ENCODE measurements at places on chromosomes 7 and 10.

DNA sequence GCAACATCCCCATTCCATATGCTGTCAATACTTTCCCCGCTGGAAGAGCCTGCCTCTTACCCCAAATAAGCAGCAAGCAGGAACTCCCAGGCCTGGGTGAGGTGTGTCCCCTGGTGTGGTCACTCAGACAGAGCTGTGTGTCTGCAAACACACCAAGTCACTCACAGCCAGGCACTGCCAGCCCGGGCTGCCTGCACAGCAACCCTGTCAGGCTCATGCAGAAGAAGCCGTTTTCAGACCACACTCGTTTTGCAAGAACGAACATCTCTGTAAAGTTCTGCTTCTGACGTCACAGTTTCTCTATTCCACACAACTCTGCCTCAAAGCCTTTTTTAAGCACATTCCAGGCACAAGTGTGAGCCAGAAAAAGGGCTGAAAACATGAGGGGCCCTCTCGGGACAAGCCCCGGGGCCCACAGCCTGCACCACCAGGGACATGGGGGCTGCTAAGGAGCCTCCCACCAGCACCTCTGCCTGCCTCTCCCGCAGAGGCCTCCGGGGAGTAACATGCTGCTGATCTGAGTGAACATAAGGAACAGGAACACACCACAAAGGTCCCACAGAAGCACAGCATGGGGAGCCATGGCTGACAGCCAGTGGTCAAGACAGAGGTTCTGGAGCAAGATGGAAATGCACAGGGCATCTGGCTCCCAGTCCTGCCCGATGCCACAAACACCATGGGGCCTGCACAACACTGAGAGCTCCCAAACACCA lies 11.4 kb downstream of the PTPRN2 start:
- no peak for DNase-seq

DNA sequence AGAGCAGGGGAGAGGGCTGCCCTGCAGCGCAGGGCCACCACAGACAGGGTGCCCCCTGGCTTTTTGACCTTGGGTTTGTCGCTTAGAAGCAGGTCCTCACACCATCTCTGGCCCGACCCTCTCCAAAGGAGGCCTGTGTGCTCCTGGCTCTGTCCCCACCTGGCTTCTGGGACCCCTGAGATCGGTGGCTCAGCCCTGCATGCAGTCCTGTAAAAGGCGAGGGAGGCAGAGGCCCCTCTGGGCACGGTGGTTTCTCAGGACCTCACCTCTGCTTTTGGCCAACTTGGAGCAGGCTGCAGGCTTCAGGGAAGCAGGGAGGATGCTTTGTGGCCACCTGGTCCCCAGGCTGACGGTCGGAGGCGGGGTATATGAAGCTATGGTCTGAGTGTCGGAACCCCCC lies 21.4 kb downstream of the WDR86 start:
- no peak for DNase-seq

GRCh38 chr10:97685395-97685958 lies 1.6 kb downstream of the AVPI1 start:
- no peak for DNase-seq

GRCh38 chr7:2967705-2968104 lies 76.0 kb downstream of the CARD11 start:
- DNase-seq, result no peak

DNA sequence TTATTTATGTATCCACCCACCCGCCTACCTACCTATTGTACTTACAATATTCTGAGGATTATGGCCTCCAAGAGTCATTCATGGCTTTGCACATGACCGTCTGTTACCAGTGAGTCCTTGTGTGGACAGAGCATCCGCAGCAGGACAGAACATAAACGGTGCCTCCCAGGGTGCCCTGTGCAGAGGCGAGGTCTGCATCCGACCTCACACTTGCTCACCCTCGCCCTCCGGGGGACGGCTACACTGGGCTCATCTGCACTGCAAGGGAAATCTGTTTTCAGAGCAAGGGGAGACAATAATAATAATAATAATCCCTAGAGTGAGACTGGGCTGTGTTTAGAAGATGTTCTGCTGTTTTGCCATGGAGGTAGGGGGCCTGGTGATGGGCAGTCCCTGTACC lies 29.8 kb downstream of the PFKP start:
- no peak for DNase-seq

DNA sequence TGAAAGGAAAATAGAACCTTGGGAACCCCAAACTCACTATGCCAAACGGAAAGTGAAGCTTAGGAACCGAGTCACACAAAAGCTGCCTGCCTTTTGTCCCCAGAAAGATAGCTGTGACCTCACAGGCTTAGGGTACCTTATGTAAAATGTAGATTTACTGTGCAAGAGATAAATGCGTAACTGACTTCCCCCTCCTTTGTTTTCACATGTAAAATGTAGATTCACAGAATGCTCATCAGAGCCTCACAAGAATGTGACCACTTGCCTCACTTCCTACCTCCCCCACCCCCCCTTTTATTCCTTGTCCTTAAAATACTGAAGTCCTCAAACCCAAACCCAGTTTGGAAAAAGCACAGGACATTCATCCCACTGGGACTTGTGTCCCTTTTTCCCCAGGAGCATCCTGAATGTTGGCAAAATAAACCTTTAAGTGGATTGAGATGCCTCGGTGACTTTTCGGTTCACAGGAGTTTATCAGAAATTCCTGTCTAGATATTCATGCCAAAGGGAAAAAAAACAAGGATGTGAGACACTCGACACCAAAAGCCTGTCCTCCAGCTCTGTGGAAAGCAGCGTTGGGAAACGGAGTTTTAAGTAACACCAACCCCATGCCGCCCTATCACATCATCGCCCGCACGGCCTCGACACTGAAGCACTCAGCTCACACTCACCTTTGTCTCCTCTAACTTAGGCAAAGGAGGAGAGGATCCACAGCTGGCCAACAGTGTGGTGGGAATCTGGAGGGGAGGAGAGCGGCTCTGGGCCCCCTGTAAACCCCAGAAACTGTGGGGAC lies 45.9 kb downstream of the SVIL start:
- DNase-seq, result no peak

DNA sequence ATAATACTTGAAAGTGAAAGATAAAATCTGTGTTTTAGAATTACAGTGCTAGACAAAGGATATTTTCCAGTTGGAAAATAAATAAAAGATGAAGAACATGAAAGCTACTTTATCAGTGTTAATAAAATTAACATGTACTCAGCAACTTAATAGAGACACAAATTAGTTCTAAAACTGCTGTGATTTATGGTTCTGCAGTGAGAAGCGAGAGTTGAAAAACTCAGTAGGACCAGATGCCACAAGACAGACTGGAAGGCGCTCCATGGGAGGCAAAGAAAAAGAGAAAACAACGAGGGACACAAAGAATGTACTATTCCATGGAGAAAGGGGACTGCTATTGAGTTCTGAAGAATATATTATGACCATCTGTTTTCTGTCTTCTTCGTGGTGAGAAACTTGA lies 590.4 kb downstream of the PHTF2 start:
- no peak for DNase-seq

DNA sequence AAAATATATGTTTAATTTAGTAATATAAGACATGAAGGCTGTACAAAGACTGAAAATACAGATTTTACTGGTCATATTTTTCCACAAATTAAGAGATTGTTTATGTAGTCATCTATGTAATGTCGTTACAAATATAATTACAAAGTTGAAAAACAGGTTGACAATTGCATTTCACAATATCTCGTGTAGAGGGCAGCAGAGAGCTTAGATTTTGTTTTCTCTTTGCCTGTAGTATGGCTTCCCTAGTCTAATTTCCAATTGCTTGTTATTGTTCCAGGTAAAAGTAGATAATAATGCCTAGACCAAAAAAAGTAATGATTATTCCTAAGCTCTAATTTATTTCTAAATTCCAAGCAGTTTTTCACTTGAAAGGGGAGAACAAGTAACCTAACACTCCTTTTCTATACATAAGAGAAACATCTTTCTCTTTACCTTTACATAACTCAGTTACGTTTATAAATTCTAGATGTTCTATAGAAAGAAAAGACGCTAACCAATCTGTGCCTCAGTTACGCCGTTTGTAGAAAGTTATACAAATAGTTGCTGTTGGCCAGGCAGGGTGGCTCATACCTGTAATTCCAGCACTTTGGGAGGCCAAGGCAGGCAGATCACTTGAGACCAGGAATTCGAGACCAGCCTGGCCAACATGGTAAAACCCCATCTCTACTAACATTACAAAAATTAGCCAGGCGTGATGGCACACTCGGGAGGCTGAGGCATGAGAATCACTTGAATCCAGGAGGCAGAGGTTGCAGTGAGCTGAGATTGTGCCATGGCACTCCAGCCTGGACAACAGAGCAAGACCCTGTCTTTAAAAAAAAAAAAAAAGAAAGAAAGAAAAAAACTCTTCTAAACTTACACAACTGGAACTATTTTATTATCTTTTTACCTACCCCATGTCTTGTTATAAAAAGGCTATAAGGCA lies 30.0 kb downstream of the NET1 start:
- DNase-seq, result no peak

DNA sequence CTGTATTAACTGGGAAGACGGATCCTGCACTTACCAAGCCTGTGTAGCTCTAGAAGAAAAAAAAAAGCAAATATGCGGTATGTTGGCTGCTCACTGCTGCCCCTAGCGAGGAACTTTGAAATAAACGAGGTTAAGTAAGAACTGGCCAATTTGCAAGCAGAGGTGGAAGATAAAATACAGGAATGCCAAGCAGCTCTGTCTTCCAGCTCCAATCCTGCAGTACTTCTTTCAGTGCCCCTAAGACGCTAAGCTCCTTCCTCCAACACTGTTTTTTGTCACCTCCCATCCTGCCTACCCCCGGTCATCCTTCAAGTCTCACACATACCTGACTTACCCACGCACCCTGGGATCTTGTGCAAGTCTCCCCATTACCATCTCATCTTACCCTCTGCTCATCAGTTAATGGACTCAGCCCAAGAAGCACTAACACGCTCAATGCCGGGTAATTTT lies 809 bp downstream of the C10orf143 start:
- peak; percentile 56 for DNase-seq

GRCh38 chr10:103648636-103649532 lies 155.4 kb downstream of the NEURL1 start:
- peak; percentile 53 for DNase-seq

DNA sequence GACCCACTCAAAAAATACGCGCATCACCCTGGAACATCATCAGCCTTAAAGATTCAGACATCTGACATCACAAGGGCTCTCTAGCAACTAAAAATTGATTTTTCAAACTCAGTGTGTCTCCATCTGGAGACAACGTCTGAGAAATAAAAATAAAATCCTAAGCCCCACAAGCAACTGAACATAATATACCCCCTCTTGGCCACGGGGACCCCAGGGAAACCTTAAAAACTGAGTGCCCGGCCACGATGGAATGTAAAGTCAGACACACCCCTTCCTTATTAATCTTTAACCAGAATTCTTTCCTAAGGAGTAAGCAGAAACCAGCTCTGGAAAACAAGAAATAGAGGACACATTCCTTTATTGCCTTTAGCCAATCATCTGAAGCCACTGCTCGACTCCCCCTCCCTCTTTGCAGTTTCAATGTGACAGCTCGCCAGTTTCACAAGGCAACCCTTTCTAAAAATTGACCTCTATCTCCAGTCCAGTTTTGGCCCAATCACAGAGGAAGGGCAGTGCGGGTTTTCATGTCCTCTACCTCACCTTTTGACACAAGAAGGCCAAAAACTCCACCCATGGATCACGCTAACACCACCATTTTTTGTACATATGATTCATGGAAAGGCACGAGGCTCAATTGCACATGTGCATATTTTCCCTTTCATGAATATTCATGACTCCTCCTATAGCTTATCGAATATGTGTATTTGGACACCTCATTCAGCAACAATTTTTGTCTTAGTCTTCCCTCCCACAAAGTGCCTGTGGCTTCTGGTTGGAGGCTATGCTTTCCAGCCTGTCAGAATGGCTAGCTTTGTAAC lies 24.2 kb downstream of the IFIT3 start:
- DNase-seq, result no peak

- no peak for DNase-seq
These were observed 8.5 kb upstream of the PAX2 start for GRCh38 chr10:100736809-100737354.

DNA sequence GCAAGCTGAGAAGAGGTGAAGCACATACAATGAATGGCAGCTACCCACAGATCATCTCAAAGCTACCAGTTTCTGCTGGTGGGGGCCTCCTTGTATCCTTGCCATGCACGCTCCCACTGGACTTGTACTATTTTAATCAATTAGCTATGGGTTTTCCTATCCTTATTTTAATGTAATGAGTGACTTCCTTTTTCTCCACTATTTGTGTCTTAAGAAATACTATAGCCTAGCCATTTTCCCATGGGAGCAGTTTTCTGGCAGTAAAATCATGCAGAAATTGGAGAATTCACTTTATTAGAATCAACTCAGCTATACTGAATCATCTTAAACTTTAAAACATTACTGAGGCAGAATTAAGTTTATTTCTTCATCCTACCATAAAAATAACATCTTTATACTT lies 73.5 kb downstream of the CTNNA3 start:
- no peak for DNase-seq
